ENCODE measurements at places on chromosomes 12 and 14. TPM values are rescaled to one million over a fixed set of nuclear protein-coding genes. Genes with fewer than 3 reads are reported as not detected.
A peak's percentile ranks its signal among the peaks of the same experiment; 100 is the strongest.

GRCh38 chr14:97592341-97592980, 795.3 kb downstream of the VRK1 start:
- no peak for DNase-seq

The ZFYVE21 gene
- polyA plus RNA-seq: 156 TPM

- DNase-seq: no peak
Observed at GRCh38 chr12:123006977-123007376, 26.5 kb downstream of the ARL6IP4 start.

DNA sequence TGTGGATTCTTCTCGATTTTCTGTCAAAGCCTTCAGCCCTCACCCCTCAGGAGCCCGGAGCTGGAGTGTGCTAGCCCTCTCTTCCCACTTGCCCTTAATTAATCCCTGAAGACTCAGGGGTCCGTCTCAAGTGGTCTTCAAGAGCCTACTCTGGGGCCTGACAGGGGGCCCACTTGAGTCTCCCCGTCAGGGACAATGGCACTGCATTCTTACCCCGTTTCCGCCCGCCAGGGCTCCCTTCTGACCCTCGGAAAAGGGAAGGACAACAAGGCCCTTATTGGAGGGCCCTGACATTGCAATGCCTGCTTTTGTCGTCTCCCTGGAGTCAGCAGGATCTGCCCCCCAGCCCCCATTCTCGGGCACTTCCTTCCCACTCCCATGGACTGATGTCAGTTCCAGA, 34.4 kb downstream of the TBX3 start:
- DNase-seq: no peak

DNA sequence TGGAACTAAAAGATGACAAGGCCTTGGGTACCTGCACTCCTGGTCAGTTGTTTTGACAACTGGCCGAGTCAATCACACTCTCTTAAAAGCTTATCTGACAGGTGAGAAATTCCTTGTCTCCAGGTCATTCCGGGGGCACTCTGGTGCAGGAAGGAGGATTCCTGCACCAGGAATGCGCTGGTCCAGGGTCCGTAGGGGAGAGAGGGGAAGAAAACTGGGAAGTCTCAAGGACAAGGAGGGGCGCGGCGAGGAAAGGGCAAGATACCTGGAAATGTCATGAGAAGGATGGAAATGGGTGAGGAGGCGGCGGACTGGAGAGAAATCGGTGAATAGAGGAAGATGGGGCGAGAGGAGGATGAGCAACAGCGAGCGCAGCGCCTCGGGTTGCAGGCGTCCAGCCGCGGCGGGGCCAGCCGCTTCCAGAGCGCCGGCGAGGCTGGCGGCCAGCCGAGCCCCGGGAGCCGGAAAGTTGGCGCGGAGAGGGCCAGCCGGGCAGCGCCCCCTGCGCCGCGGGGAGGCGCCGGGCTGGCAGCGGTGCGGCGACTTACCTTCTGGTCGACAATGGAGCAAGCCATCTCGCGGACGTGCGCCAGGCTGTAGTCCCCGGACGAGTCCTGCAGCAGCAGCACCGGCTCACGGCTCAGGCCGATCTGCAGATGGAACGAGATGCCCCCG, 809 bp downstream of the PRKD1 start:
- DNase-seq: peak; percentile 50

GRCh38 chr12:53695152-53696145, 19.6 kb upstream of the ATP5MC2 start:
- no peak for DNase-seq

The TTC7B gene
- 23.0 TPM for polyA plus RNA-seq

DNA sequence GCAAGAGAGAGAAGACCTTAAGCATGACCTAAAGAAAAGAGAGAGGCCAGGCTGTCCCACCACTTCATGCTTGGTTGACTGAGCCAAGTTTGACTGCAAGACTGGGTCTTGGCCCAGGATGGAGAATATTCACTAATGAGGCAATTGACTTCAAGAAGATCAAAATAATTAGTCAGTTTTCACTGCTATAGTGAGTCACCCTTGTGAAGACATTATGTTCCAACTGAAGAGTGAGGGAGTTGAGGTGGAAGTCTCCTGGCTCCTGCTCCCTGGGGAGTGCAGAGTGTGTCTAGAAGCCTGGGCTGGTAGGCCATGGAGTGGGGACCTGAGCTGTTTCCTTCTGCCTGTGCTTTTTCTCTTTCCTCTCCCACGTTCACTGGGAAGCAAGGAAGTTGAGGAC, 117.6 kb downstream of the CACNA1C start:
- peak; percentile 30 for DNase-seq
